ENCODE measurements at places on chromosomes 5 and 9.
A peak's percentile ranks its signal among the peaks of the same experiment; 100 is the strongest.

- DNase-seq: no peak
Observed at GRCh38 chr5:171816666-171817065, 31.0 kb downstream of the SMIM23 start.

DNA sequence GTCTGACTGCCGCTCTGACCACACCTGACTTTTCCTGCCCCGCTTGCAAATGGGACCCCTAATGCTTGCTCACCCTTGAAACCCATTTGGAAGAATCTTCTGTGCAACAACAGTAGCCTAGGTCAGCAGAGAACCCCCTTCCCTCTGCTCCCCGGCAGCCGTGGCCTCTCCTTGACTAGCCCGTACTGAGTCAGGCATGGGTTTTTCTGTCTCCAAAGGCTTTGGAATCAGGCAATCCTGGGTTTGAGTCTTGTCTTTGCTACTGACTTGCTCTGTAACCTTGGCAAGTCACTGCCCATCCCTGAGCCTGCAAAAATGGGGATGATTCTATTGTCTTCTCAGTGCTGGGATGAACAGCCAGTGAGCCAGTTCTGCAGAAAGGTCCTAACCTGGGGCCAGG, 135.4 kb downstream of the RGS3 start:
- DNase-seq: no peak

- DNase-seq: no peak
Observed at GRCh38 chr5:59055745-59056448, 473.0 kb downstream of the RAB3C start.

- DNase-seq: peak; percentile 93
Observed at GRCh38 chr9:136799854-136800657, 3.9 kb downstream of the CCDC183 start.

GRCh38 chr5:206406-206805, 11.5 kb downstream of the CCDC127 start:
- DNase-seq: no peak

DNA sequence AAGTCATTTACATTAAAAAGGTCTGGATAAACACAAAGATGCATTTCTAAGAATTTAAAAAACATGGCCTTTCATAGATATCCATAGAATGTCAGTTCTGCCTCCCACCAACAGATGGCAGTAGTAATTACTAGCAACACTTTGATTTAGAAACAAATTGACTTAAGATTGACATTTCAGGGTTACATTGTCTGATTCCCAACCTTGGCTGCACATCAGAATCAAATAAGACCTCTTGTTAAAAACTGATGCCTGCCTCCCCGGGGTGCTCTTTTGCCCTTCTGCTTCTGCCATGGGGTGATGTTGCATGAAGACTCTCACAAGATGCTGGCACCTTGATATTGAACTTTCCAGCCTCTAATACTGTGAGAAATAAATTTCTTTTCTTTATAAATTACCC, 146.2 kb upstream of the GPR151 start:
- DNase-seq: no peak

GRCh38 chr5:40089269-40089668, 590.4 kb upstream of the PTGER4 start:
- DNase-seq: no peak

- no peak for DNase-seq
Observed at GRCh38 chr9:88975966-88976889, 15.0 kb upstream of the S1PR3 start.

Measured in GM10248 (cell line).